ENCODE measurements at places on chromosomes 3 and 15.

DNA sequence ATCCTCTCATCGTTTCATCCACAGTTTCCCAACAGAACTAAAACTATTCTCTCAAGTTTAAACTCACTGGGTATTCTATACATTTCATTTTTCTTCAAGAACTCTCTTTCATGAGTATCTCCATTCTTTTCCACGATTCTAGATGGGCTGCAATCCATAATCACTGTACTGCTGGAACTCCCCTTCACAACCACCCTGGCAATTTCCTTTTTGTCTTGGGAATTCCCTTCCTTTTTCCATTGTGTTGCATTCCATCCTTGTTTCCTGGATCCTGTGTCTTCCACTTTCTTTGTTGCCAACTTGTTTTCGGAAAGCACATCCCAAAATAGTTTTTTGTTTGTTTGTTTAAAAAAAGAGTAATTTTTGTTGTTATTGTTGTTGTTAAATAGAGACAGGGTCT, 67.0 kb upstream of the FBN1 start:
- no peak for DNase-seq

- DNase-seq = no peak
These were observed 1.9 kb downstream of the ARPP19 start for GRCh38 chr15:52566889-52567288.

- DNase-seq = no peak
These were observed 265.5 kb upstream of the TBC1D5 start for GRCh38 chr3:18007980-18008379.

GRCh38 chr15:80549191-80549590, 145.0 kb downstream of the ARNT2 start:
- no peak for DNase-seq

- DNase-seq = no peak
These were observed 36.7 kb downstream of the SRP14 start for GRCh38 chr15:40002295-40002694.

- DNase-seq = no peak
These were observed 1046.3 kb downstream of the ROBO2 start for GRCh38 chr3:78086150-78086549.

GRCh38 chr3:177597311-177598096, 400.2 kb upstream of the TBL1XR1 start:
- DNase-seq = no peak

DNA sequence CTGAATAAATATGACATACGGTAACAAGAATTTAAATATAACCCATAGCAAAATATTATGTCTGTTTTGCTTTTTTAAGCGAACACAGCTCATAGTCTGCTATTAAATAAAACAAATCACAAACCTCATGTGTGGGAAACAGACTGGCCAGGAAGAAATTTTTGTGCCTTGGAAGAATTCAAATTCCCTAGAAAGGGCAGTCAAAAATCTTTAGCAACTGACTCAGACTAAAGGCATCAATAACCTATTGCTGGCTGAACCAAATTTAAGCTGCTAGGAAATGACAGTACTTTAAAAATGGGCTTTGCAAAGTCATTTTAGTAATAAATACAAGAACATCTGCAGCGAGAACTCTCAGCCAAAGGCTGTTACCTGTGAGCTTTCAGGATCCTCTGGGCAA, 151.4 kb downstream of the PLD1 start:
- DNase-seq = no peak

DNA sequence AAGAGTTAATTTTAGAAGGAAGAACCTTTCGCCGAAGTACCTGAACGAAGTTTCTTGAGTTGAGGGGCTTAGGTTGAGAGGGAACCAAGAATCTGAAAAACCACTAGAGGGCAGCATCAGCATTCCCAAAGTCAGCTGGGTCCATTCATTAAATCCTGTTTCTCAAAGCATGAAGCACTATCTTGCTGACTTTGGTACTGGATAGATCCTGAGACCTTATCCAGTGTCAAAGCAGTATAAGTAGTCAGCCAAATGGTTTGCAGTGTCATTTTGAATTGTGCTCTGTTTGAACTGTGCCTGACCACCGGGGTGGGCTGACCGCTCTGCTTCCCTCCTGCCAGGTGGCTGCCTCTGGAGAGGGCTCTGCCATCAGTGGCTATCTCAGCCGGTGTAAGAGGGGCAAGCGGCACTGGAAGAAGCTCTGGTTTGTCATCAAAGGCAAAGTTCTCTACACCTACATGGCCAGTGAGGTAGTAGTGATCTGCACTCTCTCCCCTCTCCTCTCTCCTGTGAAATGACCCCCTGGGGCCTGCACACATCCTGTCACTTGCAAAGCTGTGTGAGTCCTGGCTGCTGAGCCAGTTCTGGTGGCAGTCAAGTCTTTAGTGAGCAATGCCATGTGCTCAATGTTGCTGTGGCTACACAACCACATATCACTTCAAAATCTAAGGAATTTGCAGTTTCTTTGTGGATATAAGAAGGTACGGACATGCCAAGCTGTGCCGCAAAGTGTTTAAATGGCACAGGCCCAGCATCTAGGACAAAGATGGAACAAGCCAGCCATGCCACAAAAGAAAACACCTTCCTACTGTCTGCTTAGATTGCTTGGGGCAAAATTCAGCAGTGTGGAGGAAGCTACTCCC, 21.4 kb upstream of the NR2C2 start:
- DNase-seq = no peak

GRCh38 chr3:100693225-100693624, 16.1 kb upstream of the TFG start:
- DNase-seq = no peak

DNA sequence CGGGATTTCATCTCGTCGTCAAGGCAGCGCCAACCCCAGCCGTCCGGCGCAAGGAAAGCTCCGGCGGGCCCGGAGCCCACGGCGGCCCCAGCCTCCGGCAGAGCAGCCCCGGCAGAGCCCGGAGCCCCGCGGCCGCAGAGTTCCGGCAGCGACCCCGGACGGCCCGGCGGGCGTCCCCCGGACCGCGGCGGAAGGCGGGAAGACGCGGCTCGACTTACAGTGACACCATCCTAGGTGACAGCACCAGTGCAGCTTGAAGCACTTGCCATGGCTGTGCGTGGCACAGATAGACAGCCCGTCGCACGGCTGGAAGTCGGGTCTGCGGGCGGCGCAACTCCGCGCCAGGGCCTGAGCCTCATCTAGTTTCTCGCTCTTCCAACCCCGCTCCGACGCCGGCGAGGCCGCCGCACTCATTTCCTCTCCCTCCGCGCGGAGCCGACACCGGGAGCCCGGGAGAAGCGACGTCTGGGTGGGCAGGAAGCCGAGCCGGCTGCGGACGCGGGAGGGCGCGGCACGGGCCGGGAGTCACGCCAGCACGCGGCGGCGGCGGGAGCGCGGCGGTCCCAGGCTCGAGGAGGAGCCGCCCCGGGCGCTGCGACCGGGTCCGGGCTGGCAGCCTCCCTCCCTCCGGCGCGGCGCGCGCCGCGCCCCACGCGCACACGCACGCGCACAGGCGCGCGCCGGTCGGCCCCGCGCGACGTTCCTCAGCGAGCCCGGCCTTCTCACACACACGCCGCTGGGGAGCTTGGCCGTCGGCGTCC, at the start of gene C3orf70:
Gene C3orf70, minus strand, starts transcription at position 651 of the 761 bp plus-strand sequence. Its CDS starts 237 bp downstream, at position 414.
- DNase-seq = no peak

GRCh38 chr3:110243081-110243480, 828.5 kb upstream of the NECTIN3 start:
- no peak for DNase-seq

GRCh38 chr3:10023587-10024310, 2.5 kb upstream of the FANCD2 start:
- DNase-seq = no peak

DNA sequence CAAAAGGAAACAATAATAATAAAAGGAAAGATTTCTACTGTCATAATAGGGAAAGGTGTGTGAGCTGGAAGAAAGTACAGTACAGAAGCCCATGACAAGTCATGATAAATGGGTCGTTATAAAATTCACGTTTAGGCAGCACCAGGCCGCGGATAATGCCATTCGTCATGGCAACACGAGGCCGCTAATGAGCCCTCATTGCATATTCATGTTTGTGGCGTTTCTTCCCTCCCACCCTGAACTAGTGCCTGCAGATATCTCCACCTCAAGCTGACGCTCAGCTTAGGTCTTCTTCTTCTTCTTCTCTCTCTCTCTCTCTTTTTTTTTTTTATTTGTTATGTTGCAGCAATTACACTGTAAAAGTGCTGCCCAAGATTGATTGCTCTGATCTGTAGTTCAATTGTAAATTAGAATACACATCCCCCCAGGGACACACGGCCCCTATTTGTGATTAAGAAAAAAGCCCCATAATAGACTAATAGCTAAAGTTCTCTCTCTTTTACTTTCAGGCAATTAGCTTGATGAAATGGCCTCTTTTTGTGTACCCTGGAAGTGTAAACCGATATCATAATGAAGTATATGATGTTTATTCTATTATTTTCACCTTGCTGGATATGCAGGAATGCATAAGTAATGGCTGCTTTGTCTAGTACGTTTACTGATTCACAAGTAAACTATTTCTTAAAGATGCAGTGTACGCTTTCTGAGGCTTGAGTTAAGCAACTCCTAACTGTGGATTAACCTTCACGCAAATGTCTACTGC, 61.9 kb upstream of the NR2F2 start:
- no peak for DNase-seq

DNA sequence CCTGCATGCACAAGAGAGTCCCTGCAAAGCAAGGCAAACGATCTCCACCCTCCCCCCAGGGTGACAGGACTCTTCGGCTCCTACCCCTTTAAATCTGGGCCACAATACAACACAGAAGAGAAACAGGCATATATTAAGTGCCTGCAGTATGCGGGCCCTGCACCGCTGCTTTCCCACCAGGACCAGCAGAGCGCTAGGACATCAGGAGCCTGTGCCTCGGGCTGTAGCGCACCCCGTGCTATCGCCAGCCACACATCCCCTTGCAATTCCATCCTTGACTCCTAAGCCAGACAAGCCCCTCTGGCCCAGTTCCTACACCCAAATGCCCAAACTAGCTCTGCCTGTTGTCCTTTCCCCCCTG, 4.1 kb downstream of the GALNT15 start:
- DNase-seq = no peak

GRCh38 chr3:98994128-98994762, 92.8 kb upstream of the DCBLD2 start:
- no peak for DNase-seq

DNA sequence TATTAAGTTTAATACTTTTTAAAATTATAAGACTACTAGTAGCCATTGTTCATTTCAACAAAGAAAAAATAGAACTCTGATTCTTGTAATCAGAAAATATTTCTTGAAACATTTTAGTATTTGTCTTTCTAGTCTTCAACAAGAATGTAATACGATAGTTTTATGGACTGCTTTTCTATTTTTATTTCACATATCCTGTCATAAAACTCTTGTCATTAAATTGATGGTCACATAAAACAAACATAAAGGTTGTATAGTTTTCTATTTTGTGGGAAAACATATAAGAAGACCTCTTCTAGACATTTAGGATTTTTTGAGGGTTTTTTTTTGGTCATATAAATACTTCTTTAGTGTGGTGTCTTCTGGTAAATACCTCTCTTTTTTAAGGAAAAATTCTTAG, 62.4 kb downstream of the ATP2C1 start:
- no peak for DNase-seq

- no peak for DNase-seq
These were observed 7.5 kb upstream of the PCSK6 start for GRCh38 chr15:101497017-101497416.

- no peak for DNase-seq
These were observed 45.0 kb downstream of the EHHADH start for GRCh38 chr3:185208823-185209222.

DNA sequence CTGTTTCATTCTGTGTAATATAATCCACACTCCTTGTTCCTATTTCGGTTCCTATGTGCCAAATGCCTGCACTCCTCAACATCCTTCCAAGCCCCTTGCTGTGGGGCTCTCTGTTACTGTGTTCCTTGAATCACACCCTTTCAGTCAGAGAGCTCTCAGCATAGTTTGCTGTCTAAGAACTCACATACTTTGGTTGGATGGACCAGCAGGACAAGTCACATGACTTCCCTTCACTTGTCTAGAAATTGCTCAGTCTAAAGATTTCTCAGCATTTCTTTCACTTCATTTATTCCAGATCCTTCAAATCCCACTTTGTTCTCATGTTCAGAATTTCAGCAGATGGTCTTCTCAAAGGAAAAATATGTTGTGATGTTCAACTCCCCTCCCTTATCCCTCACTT, 203.5 kb upstream of the PFN2 start:
- no peak for DNase-seq

DNA sequence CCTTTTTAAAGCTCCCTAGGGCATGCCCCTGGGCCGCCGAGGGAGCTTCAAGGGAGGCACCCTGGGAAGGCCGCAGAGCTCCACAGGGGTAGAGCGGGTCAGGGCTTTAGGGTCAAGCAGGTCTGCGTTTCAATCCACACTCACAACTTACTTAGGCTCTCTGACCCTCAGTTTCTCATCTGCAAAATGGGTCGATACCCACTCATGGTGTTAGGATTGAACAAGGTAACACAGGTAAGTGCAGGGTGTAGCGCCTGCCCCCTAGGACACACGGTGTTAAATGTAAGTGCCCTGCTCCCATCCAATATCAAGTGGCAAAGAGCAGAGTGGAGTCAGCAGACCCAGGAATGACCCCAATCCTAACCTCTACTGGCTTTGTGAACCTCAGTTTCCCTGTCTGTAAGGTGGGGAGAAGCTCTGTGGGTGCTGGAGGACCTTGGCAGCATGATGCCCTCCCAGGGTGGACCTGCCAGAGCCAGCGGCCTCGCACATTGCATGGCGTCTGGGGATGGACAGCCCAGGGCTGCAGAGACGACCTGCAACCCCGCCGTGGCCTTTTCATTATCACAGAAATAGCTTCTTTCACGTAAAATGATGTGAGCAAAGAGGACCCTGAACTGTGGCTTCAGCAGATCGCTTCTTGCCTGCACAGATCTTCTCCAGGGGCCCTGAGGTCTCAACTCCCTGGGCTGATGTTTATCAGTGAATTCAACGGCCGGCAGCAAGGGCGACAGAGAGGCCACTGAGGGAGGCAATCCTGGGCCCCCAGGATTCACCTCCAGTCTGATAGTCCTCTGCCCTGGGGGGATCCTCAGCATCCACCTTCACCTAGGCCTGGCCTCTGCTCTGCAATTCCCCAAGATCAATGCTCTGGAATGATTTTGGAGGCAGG, 138.5 kb downstream of the CHSY1 start:
- DNase-seq = peak; percentile 52

GRCh38 chr3:149523512-149524299, 49.2 kb downstream of the TM4SF4 start:
- DNase-seq = no peak

DNA sequence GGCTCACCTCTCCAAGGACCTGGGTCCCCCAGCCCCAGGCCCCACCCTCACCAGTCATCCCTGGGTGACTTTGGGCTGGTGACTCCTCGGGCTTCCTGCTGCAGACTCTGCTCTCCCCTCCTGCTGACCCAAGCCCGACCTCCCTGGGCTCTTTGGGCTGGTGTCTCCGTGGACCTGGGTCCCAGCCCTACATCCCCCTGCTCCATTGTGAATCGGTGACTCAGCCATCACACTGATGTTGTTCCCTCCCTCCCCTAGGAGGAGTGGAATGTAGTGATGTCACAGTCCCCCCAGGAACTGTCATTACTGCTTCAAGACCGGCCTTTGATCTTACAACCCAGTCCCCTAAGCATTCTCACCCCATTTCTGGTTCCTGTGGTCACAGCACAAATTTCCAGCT, 83.7 kb downstream of the ADAMTS7 start:
- no peak for DNase-seq

GRCh38 chr15:80800067-80800466, 20.9 kb downstream of the CEMIP start:
- DNase-seq = no peak

- no peak for DNase-seq
These were observed 21.3 kb upstream of the NEDD4 start for GRCh38 chr15:56014677-56015076.

Data from GF-D8 (cell line).